GM12878 (cell line): ENCODE measurements at places on chromosomes 13 and 19. TPM values are rescaled to one million over a fixed set of nuclear protein-coding genes. Genes with fewer than 3 reads are reported as not detected.

The GRIK5 gene
- not detected in 2 replicates for polyA plus RNA-seq

The CD209 gene
- 0.08 and 0.17 TPM in 2 replicates for polyA plus RNA-seq

The ATP8A2 gene
- not detected in 2 replicates for polyA plus RNA-seq

The NPAS1 gene
- 0.24 and 0.28 TPM in 2 replicates for polyA plus RNA-seq

The MZT1 gene
- polyA plus RNA-seq, result 46.2 and 48.2 TPM in 2 replicates

The CDX2 gene
- not detected in 2 replicates for polyA plus RNA-seq

The LAIR2 gene
- not detected in 2 replicates for polyA plus RNA-seq

The CEACAM4 gene
- not detected in 2 replicates for polyA plus RNA-seq

The GAPDHS gene
- polyA plus RNA-seq, result not detected in 2 replicates

The GJB2 gene
- polyA plus RNA-seq, result 0.52 and 0.57 TPM in 2 replicates

GRCh38 chr19:16585808-16586476 is 13.7 kb upstream of the SLC35E1 start:
- H3K36me3 ChIP-seq, result peaks cover 8% of the 10 kb centered on the region; the same call in 1 of the 2 replicates
- peak overlapping the region; percentile 79 for H3K4me3 ChIP-seq
- no peaks in the 10 kb centered on the region for H3K27me3 ChIP-seq
- peaks cover 61% of the 10 kb centered on the region for H3K4me1 ChIP-seq
- DNase-seq, result peak; percentile 98
- H3K27ac ChIP-seq, result peak overlapping the region; percentile 99

- H3K4me1 ChIP-seq, result no peaks in the 10 kb centered on the region
- no peaks in the 10 kb centered on the region for H3K27me3 ChIP-seq
- no peaks in the 10 kb centered on the region for H3K36me3 ChIP-seq
- H3K27ac ChIP-seq, result no peak overlapping the region
- DNase-seq, result no peak
- no peak overlapping the region for H3K4me3 ChIP-seq
These were observed 116.5 kb downstream of the SLITRK1 start for GRCh38 chr13:83765796-83766195.

DNA sequence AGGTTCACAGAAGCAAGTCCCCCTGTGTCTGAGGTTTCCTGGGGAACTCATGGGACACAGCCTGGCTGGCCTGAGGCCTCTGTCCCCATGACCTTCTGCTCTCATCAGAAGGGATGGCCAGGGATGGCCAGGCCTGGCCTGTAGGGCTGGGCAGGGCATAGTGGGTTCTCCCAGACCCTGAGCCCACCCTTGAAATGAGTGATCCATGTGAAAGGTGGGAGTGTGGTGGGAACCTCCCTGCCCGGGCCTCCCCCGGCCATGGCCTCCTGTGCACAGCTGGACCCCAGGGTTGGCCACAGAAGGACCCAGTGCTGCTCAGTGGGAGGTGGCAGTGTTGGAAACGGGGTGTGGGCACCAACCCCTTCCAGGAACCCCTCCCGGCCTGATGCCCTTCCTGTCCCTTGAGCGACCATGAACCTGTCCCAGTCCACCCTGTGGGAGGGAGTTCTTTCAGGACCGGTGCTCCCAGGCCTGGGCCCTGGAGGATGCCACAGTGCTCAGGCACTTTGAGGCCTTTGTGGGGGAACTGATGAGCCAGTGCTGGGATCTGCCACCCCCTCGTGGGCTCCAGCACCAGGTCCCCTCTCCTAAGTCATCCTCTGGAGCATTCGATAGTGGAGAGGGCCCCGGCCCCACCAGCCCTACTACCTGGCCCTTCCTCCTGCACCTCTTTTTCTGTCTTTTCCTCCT is 15.5 kb upstream of the ZNF14 start:
- no peak overlapping the region for H3K4me3 ChIP-seq
- H3K27me3 ChIP-seq, result no peaks in the 10 kb centered on the region
- H3K4me1 ChIP-seq, result no peaks in the 10 kb centered on the region
- DNase-seq, result no peak
- H3K27ac ChIP-seq, result no peak overlapping the region
- H3K36me3 ChIP-seq, result no peaks in the 10 kb centered on the region

DNA sequence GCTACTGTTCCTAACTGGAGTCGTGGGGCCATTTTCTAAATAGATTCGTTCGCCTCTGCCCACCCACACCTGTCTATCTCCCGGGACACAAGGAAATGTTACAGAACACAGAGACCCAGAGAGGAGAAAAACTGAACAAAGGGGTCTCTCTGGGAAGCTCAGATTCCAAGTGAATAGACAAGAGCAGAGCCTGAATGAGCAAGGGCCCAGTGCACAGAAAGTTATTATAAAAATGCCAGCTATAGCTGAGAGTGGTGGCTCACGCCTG is 27.2 kb upstream of the FEM1A start:
- peaks cover 4% of the 10 kb centered on the region; the same call in 1 of the 2 replicates for H3K4me1 ChIP-seq
- H3K27ac ChIP-seq, result no peak overlapping the region
- H3K27me3 ChIP-seq, result peaks cover 1% of the 10 kb centered on the region
- no peak overlapping the region for H3K4me3 ChIP-seq
- no peak for DNase-seq
- H3K36me3 ChIP-seq, result no peaks in the 10 kb centered on the region

- no peaks in the 10 kb centered on the region; the same call in 1 of the 2 replicates for H3K4me1 ChIP-seq
- DNase-seq, result peak; percentile 3
- H3K36me3 ChIP-seq, result no peaks in the 10 kb centered on the region
These were observed 101.7 kb upstream of the SOX21 start for GRCh38 chr13:94813920-94814475.

GRCh38 chr13:69199664-69200063 is 908.0 kb upstream of the ATXN8OS start:
- H3K4me1 ChIP-seq, result no peaks in the 10 kb centered on the region
- no peak overlapping the region for H3K27ac ChIP-seq
- no peak for DNase-seq
- H3K4me3 ChIP-seq, result no peak overlapping the region
- no peaks in the 10 kb centered on the region for H3K36me3 ChIP-seq
- no peaks in the 10 kb centered on the region for H3K27me3 ChIP-seq

DNA sequence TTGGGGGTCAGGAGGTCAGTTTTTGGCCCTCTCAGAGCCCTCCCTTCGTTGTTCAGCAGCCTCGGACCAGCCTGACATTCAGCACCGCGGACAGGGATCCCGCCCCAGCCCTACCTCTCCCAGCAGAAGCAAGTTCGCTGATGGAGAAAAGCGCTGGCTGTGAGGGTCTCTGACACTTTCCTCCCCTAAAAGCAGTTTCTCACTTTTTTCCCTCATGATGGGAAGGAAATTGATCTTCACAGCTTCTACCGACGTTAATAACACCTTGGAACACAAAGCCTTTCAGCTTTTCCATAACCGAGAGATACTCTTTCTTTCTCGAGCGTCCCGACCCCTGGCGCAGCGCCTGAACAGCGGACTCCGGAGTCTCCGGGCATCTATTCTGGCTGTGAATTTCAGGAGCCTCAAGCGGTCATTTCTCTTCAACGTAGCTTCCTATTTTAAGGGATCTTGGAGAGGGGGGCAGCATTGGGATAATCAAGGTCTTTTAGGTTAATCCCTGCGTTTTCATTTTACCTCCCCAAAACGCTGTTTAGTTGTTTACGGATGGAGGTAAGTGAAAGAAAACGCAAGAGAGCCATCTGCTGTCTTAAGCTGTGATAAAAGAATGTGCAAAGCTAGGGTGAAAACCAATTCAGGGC is 467.2 kb downstream of the ITGBL1 start:
- H3K4me1 ChIP-seq, result no peaks in the 10 kb centered on the region
- DNase-seq, result no peak
- H3K27me3 ChIP-seq, result peaks cover 11% of the 10 kb centered on the region
- H3K36me3 ChIP-seq, result no peaks in the 10 kb centered on the region

GRCh38 chr19:1318678-1319471 is 33.2 kb downstream of the EFNA2 start:
- no peaks in the 10 kb centered on the region for H3K27me3 ChIP-seq
- no peaks in the 10 kb centered on the region for H3K36me3 ChIP-seq
- no peak for DNase-seq
- no peak overlapping the region for H3K27ac ChIP-seq
- peaks cover 3% of the 10 kb centered on the region; the same call in 1 of the 2 replicates for H3K4me1 ChIP-seq

- H3K4me3 ChIP-seq, result peak overlapping the region; percentile 98; the same call in 1 of the 2 replicates
- H3K27ac ChIP-seq, result no peak overlapping the region; the same call in 1 of the 2 replicates
- peaks cover 9% of the 10 kb centered on the region for H3K4me1 ChIP-seq
- no peaks in the 10 kb centered on the region for H3K36me3 ChIP-seq
These were observed 893 bp upstream of the PLIN3 start for GRCh38 chr19:4868286-4868834.

- no peak for DNase-seq
- no peaks in the 10 kb centered on the region for H3K27me3 ChIP-seq
- no peak overlapping the region for H3K4me3 ChIP-seq
- no peak overlapping the region for H3K27ac ChIP-seq
- no peaks in the 10 kb centered on the region for H3K4me1 ChIP-seq
- no peaks in the 10 kb centered on the region for H3K36me3 ChIP-seq
These were observed 1067.0 kb downstream of the PCDH17 start for GRCh38 chr13:58698531-58698930.

DNA sequence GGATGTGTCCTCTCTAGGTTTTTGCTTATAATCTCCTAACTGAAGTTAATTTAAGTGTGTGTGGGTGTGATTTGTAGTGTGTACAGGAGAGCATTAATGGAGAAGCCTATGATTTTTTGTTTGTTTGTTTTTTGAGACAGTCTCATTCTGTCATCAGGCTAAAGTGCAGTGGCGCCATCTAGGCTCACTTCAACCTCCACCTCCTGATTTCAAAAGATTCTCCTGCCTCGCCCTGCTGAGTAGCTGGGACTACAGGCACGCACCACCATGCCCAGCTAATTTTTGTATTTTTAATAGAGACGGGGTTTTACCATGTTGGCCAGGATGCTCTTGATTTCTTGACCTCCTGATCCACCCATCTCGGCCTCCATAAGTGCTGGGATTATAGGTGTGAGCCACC is 20.6 kb downstream of the ZNF701 start:
- H3K27ac ChIP-seq, result no peak overlapping the region
- H3K36me3 ChIP-seq, result no peaks in the 10 kb centered on the region
- no peak for DNase-seq
- no peak overlapping the region for H3K4me3 ChIP-seq

DNA sequence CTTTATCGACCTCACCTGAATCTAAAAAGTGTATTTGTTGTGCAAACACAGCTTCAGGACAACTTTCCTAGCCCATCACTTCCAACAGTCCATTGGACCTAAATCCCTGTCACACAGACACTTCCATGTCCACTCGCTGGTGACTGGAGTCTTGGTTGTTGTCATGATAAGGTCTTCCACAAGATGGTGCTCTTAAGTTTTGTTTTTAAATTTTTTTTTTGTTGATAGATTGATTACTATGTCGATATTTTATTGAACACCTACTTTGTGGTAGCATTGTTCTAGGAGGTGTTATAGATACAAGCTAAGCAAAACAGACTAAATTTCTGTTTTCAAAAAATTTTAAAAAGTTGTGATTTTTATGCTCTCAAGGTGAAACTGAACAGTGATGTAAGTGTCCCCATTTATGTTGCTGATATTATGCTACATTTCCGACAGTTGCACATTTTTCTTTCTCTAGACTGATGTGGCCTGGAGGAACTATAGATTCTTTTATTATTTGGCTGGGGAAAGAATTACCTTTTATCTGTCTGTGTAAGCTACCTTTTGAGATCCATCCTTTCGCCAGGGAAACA is 8.1 kb upstream of the ERICH6B start:
- H3K36me3 ChIP-seq, result no peaks in the 10 kb centered on the region
- peak; percentile 21 for DNase-seq
- peaks cover 2% of the 10 kb centered on the region; the same call in 1 of the 2 replicates for H3K27me3 ChIP-seq
- H3K4me3 ChIP-seq, result no peak overlapping the region
- H3K4me1 ChIP-seq, result peaks cover 5% of the 10 kb centered on the region
- no peak overlapping the region for H3K27ac ChIP-seq

GRCh38 chr13:95924389-95924994 is 128.7 kb downstream of the UGGT2 start:
- no peaks in the 10 kb centered on the region for H3K4me1 ChIP-seq
- H3K4me3 ChIP-seq, result no peak overlapping the region
- H3K27ac ChIP-seq, result no peak overlapping the region
- DNase-seq, result no peak
- H3K27me3 ChIP-seq, result no peaks in the 10 kb centered on the region

- H3K4me1 ChIP-seq, result no peaks in the 10 kb centered on the region
- H3K27ac ChIP-seq, result no peak overlapping the region
- peak; percentile 37 for DNase-seq
These were observed 121.6 kb upstream of the FRY start for GRCh38 chr13:31909864-31910551.

DNA sequence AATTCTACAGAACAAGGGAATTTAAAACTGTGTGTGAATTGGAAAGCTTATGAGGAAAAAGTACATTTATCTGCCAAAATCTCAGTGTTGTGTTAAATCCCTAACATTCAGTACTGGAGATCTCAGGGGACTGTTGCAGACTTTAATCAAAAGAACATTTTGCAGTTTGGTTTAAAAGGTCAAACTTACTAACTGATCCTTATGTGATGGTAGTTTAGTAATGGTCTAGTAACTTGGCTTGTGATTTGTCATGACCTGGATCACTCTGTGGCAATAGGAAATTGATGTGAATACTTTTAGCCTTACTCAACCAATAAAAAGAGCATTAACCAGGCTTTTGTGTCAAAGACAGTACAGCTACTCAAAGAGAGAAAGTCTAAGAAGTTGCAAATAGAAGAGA is 862.1 kb upstream of the MIR17HG start:
- no peaks in the 10 kb centered on the region for H3K4me1 ChIP-seq
- no peak for DNase-seq
- no peaks in the 10 kb centered on the region for H3K36me3 ChIP-seq
- no peaks in the 10 kb centered on the region for H3K27me3 ChIP-seq

- H3K36me3 ChIP-seq, result peaks cover 9% of the 10 kb centered on the region
- no peaks in the 10 kb centered on the region for H3K27me3 ChIP-seq
- H3K4me3 ChIP-seq, result no peak overlapping the region; the same call in 1 of the 2 replicates
These were observed 2.5 kb downstream of the PNKP start for GRCh38 chr19:49864890-49865289.

GRCh38 chr19:17235300-17235970 is 9.4 kb downstream of the OCEL1 start:
- 0 out of 2 replicates have a peak, but pooled peaks cover 4% of the 10 kb centered on the region for H3K4me1 ChIP-seq
- H3K4me3 ChIP-seq, result peak overlapping the region; percentile 89
- peak overlapping the region; percentile 45 for H3K27ac ChIP-seq
- no peaks in the 10 kb centered on the region for H3K27me3 ChIP-seq
- no peak for DNase-seq

GRCh38 chr19:4555657-4556561 is 3.6 kb downstream of the SEMA6B start:
- H3K36me3 ChIP-seq, result no peaks in the 10 kb centered on the region
- H3K27me3 ChIP-seq, result no peaks in the 10 kb centered on the region
- no peak overlapping the region for H3K4me3 ChIP-seq
- no peak overlapping the region for H3K27ac ChIP-seq
- H3K4me1 ChIP-seq, result no peaks in the 10 kb centered on the region
